Liver (tissue), 10 donors: ENCODE measurements at places on chromosomes 6 and 20. TPM values are rescaled to one million over a fixed set of nuclear protein-coding genes. Genes with fewer than 3 reads are reported as not detected.

Gene MUC22
- not detected for total RNA-seq

Gene MEI4
- total RNA-seq = 0.84 TPM

Gene GJA10
- total RNA-seq = not detected

Gene ELOVL5
- 61.2 TPM for total RNA-seq

Gene GJA1
- 2.3 TPM for total RNA-seq

GRCh38 chr6:109105681-109106080 lies 10.4 kb downstream of the CEP57L1 start:
- DNase-seq = no peak

DNA sequence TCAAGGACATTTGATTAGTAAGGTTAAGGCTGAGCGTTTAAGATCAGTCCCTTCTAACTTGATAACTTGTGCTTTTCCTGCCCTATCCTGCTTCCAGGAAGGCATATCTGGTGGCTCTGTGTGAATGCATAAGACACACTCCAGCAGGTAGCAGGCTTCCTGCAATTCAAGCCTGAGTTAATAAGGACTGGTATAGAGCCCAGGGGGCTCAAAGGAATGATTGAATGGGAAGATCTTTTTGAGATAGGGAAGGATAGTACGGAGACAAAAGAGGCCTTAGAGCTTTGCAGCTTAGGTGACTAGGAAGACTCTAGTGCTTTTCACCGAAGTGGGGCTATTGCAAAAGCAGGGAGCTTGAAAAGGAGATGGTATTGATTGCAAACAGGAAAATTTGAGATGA lies 307.1 kb downstream of the GRIK2 start:
- DNase-seq = no peak

GRCh38 chr6:36926708-36927513 lies 27.6 kb upstream of the PI16 start:
- no peak for DNase-seq

DNA sequence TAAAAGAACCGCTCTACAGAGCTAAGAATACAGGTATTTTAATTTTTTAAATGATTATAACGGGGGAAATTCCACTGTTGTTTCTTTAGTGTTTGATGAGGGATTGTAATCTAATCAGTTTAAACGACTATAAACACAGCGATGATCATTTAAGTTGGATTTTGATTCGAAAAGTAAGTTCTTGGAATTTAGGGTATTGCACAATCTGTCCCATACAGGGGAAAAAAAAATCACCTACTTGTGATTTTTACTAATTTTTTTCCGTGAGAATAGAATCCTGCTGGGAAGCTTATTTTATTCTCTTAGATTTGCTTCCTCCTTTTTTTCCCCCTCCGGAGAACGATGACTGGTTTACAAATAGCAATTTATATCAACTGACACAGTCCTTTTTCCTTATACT lies 108.0 kb downstream of the LAMA2 start:
- no peak for DNase-seq

GRCh38 chr6:138868181-138868580 lies 72.3 kb downstream of the ECT2L start:
- no peak for DNase-seq

DNA sequence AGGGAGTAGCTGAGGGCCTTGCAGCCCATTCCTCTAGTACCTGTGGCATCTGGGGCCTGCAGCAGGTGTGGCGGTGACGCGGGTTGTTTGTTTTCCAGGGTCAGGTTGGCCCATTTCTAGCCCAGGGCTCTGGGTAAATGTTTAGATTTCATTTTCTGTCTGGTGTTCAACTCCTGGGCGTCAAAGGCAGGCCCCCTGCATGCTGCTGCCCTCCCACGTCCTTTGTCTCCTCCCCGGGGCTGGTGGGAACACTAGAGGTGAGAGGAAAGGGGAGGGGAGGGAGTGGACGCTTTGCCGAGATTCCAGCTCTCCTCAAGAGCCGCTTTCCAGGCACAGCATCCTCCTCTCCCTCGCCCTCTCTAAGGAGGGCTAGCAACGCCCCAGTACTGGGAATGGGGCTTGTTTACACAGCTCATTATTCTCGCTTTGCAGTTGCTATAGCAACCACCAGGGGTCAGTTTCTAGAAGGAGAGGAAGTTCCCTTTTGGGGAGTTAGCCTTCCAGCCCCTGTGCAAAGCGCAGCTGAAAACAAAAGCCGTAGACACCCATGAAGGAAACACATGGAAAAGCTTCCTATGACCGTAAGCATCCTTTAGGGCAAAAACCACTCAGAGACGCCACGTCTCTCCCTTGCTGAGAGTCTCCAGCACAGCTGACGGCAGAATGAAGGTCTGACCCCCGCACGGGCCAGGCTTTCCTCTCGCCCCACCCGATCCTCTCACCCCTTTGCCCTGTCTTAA lies 170.6 kb downstream of the LY86 start:
- peak; percentile 60 for DNase-seq

DNA sequence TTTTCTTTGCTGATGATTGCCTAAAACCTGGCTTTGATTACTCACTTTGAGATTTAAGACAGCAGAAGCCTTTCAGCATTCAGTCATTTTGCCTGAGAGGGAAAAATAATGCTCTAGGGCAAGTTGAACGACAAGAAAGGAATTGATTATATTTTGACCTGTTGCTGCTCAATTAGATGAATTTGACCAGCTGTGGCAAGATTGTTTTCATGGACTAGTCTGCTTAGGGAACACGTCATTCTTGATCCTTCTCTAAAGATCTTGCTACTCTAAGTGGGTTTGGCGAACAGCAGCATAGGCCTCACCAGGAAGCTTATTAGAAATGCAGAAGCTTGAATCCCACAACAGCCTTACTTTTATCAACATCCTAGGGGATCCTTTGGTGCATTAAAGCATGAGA lies 59.7 kb upstream of the PHACTR1 start:
- DNase-seq = no peak

DNA sequence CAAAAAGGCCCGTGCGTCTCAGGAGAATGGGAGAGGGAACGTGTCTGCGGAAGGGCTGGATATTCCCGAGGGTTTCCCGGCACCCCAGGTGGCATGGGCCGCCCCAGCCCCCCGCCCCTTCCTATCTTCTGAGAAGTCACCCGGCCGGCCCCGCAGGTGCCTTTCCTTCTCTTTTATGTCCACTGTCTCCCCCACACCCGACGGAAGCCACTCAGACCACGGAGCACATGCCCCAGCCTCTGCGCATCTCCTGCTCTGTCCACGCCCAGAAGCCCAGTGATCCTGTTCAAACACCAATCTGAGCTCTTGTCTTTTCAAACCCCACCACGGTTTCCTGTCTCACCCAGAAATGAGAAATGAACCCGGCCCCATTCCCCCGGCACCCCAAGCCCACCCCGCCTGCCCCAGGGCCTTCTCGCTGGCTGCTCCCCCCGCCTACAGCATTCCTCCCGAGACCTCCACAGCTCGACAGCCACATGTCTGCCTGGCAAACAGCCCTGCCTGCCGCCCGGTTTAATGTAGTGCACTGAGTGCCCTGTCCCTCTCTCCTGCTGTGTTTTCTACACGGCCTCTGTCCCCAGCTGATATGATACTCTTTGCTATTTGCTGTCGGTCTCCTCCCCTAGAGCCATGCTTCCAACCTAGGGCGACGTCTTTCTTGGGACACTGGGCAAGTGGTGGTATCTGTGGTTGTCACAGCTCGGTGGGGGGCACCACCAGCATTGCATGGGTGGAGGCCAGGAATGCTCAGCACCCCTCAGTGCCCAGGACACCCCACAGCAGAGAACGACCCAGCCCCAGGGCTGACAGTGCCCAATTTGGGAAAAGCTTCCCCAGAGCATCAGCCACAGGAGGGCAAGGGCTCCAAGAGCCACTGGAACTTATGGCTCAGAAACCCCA lies 182.7 kb downstream of the TAF4 start:
- DNase-seq = no peak

- DNase-seq = no peak
Measured at GRCh38 chr6:47376930-47377329, 67.2 kb upstream of the TNFRSF21 start.
